ENCODE measurements at places on chromosomes 3 and 15.

DNA sequence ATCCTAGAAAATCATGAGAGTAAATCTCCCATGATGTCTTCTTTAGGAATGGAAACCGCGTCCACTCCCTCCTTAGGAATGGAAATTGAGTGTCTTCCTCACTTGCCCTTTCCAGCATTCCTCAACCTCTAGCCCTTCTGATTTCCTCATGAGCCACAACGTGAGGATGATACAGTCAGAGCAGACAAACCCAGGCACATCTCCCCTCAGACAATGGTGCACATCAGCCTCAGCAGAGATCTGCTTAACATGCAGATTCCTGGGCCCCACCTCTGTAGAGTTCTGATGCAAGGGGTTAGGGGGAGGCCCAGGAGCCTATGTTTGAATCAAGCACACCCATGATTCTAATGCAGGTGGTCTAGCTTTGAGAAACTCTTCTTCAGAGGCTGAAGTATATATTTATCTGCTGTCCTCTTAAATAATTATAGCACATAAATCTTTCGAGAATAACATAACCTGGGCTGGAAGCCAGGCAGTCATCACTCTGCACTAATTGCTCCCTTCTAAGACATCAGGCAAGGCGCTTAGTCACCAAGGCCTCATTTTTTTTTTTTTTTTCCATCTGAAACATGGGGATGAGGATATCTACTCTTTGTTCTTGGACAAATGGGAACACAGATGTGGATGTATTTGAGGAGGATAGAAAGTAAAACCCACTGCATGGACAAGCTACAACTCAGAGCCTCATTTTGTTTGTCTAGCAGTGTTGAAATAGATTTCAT lies 81.7 kb downstream of the PRICKLE2 start:
- DNase-seq: no peak

DNA sequence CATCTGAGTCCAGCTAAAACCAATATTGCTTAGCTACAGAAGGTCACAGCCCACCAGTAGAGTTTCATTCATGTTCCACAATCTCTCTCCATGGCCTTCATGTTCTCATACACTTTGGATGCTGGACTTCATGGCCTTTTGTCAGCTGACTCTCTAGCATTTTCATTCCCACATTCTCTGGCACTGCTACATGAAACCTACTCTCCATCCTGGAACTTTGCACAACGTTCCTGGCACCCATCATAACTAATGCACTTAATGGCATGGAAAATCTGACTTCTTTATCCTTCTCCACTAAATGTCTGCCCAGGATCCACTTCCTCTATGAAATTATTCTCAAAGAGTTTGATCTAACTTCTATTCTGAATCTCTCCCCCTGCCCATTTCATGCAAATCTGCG lies 56.9 kb downstream of the SLC9A9 start:
- no peak for DNase-seq

GRCh38 chr3:184229394-184230080 lies at the start of gene VWA5B2:
Gene VWA5B2, plus strand, starts transcription at chr3:184229585. Its CDS starts 944 bp downstream, at chr3:184230529.
- peak; percentile 60 for DNase-seq

DNA sequence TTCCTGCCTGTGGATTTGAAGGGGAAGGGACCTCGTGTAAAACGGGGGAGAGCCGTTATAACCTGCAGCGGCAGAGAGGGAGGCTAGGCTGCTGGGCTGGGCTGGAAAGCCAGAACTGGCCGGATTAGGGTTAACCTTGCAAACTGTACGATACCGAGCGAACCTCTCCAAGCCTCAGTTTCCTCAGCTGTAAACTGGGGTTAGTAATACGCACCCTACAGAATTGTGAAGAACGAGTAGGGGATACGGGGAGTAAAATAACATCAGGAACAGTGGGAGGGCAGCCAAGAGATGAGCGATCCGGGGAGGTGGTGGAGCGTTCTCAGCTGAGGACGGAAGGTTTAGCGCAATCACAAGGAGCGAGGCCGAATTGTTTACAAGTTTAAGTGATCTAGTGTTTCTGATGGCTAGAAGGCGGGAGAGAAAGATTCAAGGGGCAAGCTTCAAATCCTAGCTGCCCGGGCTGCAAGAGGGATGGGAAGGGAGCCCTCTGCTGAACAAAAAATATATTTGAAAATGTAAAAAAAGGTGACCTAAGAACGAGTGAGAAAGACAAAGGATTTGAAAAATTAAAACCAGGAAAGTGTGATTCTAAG lies 768 bp upstream of the SEMA5B start:
- DNase-seq: no peak

GRCh38 chr3:196202516-196202970 lies 8.7 kb downstream of the ZDHHC19 start:
- DNase-seq: no peak

DNA sequence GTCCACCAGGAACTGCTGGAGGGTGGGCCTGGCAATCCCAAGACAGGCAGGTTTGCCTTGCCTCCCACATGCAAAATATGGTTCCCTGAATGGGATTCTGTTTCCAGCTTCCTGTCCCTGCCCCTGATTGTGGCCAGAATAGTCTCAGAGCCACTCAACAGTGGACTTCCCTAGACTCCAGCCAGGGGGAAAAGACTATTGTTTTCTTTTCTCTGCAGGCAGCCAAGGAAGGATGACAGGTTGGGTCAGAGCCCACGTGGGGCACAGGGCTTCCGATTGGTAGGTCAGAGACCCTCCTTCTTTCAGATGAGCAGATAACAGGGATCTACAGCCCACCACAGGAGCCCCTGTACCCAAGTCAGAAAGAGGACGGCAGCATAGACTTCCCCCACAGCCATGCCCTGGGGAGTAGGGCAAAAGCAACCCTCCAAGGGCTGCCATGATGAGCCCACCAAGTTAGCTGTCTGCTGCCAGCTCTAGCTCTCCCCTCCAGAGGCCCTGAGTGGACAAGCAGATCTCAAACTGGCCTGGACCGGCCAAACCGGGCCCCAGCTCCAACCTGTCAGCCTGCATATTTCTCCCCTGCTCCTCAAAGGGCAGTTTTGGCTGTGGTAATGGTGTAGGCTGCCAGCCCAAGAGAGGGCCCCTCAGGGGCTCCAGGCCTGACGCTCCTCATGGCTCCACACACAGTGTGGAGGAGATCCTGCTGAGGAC lies 6.4 kb downstream of the TLR9 start:
- DNase-seq: no peak

GRCh38 chr15:70245932-70246622 lies 148.4 kb upstream of the TLE3 start:
- no peak for DNase-seq

- DNase-seq: no peak
Measured at GRCh38 chr3:185371306-185372074, 8.6 kb downstream of the MAP3K13 start.

DNA sequence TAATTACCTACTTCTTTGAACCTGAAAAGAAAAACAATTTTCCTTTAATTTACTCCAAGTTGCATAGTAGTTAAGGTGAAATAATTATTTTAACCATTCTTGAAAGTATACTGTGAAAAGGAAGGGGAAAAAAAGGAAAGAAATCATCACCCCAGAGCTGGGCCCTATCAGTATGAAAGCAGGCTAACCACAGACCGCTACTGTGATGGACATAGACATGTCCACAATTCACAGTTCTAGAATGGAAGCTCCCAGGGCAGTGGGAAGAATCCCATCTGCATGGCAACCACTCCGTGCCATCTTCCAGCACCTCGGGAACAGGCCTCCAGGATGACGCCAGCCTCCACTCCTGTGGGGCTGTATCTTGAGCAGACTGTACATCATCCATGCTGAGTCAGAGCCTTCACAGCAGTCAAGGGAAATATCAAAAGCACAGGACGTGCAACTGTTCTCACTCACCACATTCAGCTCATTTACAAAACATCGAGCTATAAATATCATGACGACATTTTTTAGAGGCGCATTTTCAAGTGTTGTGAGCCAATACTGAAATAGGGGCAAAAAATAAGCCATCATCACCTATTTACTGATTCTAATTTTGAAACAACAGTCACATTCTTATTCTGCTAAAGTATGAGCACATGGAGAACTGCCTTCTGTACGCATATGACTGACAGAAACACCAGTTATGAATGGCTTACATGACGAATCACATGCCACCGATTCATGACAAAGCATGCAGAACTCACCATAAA lies 119.7 kb downstream of the SNRK start:
- DNase-seq: peak; percentile 54

- DNase-seq: no peak
Measured at GRCh38 chr3:65884071-65884470, 154.6 kb downstream of the MAGI1 start.

DNA sequence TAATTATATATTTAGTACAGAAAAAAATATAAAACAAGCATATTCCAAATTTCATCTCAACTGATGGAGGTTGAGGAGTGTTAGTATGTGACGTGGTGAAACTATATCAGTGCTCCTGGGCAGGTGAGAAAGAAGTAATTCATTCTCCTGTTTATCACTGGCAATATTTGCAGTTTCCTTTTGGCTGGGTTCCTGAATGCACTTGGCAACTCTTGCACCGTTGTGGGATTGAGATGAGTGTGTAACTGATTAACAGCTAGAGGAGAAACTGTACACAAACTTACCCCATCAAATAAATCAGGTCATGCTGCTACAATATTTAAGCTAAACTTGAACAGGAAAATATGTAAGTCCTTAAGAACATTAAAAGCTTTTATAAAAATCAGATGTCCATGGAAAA lies 2.1 kb upstream of the ATP13A4 start:
- no peak for DNase-seq

DNA sequence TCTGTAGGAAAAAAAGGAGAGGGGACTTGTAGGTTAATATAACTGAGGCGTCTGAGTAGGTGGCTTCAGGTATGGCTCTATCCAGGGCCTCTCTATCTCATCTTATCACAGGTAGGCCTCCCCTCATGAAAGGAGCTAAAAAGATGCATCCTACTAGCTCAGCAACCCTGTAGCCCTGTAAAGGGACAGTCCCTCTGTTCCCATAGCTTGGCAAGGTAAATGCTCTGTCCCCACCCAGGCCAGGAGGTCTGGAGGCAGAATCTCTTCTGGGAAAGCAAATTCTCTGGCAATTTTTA lies 135.2 kb downstream of the CHSY1 start:
- DNase-seq: no peak

GRCh38 chr3:139119331-139120025 lies 74.8 kb upstream of the PRR23C start:
- DNase-seq: no peak

DNA sequence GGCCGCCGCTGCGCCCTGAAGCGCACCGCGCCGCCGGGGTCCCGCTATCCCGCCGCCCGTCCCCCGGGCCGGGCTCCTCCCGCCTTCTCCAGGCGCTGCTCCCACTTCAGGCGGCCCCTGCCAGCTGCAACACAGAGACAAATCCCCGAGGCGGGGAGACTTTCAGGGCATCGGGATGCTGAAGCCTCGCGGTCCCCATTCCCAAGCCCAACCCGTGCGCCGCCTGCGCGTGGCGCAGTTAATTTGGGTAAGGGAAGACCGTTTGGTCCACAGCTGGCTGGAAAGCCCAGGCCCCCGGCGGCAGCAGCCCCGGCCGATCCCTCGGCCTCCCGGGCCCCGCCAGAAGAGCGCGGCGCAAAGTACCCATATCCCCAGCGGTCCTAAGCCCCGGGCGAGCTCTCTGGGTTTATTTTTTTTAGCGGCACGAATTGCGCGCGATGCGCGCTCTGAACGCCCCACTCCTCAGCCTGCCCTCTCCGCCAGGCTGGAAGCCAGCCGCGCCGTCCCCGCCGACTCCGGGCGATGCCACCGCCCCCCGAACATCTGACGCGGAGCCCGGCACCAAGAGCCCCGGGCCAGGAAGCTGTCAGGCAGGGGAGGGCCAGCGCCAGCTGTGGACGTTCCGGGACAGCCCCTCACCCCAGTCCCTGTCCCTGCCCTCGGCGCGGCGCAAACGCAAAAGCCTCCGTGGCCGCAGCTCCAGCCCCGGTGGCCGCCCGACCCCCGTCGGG lies 517 bp downstream of the FBN1 start:
- DNase-seq: peak; percentile 76

- DNase-seq: no peak
Measured at GRCh38 chr15:81002009-81002330, 1.2 kb downstream of the TLNRD1 start.

DNA sequence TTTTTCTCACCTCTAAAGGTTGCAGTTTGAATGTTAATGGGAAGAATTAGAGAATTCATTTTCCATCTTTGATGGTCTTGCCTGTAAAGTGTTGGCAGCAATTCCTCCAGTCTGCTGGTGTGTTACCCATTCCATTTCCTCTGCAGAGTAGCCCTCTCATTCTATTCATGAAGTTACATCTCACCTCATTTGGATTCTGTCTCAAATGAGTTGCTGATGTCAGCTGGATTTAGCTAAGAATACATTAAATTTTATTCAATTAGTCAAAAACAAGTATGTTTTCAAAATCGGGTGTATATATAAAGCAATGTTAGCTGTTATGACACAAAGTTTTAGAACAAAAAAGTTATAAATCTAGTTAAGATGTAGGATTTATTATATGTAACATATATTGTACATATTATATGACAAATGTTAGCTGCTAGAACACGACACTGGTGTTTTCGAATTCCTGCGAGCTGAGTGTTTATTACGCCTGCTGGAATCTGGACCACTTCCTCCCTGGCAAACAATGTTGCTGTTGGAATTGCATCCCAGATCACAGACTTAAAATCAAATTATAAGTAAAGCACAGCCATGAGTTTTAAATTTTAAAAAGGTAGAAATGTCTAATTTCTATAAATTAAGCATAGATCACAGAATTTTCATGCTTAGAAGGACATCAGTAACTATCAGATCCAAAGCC lies 516.2 kb downstream of the OCA2 start:
- no peak for DNase-seq
